ENCODE measurements at places on chromosomes 1 and 21.

GRCh38 chr1:198671136-198671535, 32.3 kb downstream of the PTPRC start:
- no peak for DNase-seq

GRCh38 chr1:107897438-107898345, 67.3 kb downstream of the VAV3 start:
- no peak for DNase-seq

DNA sequence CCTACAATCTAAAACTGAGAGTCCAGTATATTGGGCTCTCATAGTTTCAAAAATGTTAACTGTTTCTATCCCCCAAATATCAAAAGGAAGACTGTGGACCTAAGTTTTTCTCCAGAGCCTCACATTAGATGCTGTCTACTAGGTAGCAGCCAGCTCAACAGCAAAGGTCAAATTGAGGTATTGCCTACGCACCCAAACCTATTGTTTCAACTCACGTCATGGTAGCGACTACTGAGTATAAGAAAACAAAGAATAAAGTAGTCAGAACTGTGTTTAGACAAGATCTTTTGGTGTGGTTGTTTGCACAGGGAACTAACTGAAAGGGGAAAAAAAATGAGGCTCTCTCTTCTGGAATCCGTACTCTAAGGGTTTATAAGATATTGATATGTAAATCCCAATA, 173.2 kb downstream of the LBR start:
- DNase-seq: no peak

GRCh38 chr1:211606332-211606913, 27.5 kb upstream of the SLC30A1 start:
- no peak for DNase-seq

GRCh38 chr1:53383136-53383870, 55.4 kb upstream of the LRP8 start:
- DNase-seq: no peak

DNA sequence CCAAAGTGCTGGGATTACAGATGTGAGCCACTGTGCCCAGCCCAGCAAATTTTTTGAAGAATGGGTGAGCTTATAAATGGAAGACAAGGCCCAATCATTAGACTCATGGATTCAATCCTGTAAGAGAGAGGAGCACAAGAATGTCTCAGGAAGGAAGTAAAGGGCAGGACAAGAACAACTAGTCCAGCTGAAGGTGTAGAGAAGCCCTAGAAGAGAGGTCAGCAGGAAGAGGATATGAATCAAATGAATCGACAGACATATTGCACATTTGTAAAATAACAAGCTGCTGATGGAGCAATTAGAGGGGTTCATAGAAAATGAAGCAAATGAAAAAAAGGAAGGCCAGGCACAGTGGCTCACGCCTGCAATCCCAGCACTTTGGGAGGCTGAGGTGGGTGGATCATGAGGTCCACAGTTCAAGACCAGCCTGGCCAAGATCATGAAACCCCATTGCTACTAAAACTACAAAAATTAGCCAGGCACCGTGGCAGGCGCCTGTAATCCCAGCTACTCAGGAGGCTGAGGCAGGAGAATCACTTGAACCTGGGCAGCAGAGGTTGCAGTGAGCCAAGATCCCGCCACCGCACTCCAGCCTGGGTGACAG, 74.9 kb downstream of the MIS18A start:
- no peak for DNase-seq

GRCh38 chr1:17018849-17019248, 7.1 kb upstream of the ATP13A2 start:
- DNase-seq: no peak

DNA sequence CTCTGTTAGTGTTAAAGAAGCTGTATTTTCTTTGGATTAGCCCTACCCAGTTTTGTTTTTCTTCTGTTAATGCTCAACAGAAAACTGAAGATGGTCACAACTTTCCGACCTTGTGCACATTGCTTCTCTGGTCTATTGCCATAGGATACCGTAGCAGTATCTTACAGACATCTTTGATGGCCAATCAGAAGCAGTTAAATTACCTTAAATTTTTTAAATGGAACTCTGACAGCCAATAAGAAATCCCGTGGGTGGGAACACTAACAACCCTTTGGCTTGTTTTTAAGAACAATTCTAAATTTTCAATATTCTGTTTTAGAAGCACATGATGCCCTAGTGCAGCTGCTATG, 17.2 kb downstream of the NFYC start:
- DNase-seq: peak; percentile 95

GRCh38 chr1:241459186-241459802, 60.3 kb downstream of the FH start:
- DNase-seq: no peak

- DNase-seq: peak; percentile 70
Observed at GRCh38 chr1:221098471-221099405, 219.5 kb downstream of the HLX start.

GRCh38 chr1:224506141-224506814, 71.7 kb upstream of the WDR26 start:
- no peak for DNase-seq

- no peak for DNase-seq
Observed at GRCh38 chr1:236468625-236469024, 55.2 kb upstream of the LGALS8 start.

DNA sequence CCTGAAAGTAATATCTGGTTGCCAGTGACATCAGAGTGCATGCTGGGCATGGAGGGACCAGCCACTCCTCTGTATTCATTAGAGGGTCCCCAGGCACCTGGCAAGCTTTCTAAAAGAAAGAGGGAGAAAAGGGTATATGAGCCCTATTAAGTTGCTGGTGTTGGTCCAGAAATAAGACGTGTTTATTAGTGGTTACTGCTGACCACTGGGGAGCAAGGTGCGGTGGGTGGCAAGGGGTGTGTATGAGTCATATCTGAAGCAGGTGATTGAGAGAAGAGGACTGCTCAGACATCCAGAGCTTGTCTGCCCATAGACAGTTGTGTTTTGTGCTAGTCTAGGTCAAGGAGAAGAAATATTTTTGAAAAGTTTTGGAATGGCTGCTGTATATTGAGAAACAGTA, 298.1 kb downstream of the TM2D1 start:
- no peak for DNase-seq

DNA sequence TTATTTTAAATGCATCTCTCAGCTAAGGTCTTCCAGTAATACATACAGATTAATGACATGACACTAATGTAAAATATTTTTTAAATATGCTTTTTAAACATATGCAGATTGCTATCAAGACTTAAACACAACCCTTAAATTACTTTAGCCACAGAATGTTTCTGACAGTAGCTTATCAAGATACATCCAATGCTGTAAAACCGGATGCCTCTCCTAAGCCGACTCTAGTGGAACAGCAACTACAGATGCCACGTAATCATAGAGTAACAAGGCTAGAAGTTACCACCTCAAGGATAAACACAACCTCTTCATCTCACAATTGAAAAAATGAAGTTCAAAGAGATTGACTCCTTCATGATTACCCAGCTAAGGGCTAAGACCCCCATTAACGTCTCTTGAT, 68.4 kb downstream of the ZZZ3 start:
- no peak for DNase-seq

GRCh38 chr1:55631509-55631908, 416.3 kb upstream of the USP24 start:
- DNase-seq: peak; percentile 64

DNA sequence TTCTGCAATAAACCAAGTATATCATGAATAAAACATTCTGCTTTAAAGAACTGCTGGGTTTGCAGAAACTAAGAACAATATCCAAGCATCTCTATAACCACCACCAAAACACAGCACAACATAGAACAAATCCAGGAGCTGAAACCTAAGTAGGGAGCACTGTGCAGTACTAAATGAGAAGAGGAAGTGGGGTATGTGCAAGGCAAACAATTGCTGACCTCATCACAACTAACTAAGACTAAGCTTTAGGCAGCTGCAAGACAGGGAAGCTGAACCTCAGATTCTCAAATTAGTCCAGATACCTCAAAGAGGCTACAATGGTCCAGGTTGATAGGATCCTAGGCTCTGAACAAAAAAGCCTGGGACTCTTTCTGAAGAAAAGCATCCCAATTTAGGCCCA, 172.6 kb downstream of the SLC44A5 start:
- DNase-seq: no peak

DNA sequence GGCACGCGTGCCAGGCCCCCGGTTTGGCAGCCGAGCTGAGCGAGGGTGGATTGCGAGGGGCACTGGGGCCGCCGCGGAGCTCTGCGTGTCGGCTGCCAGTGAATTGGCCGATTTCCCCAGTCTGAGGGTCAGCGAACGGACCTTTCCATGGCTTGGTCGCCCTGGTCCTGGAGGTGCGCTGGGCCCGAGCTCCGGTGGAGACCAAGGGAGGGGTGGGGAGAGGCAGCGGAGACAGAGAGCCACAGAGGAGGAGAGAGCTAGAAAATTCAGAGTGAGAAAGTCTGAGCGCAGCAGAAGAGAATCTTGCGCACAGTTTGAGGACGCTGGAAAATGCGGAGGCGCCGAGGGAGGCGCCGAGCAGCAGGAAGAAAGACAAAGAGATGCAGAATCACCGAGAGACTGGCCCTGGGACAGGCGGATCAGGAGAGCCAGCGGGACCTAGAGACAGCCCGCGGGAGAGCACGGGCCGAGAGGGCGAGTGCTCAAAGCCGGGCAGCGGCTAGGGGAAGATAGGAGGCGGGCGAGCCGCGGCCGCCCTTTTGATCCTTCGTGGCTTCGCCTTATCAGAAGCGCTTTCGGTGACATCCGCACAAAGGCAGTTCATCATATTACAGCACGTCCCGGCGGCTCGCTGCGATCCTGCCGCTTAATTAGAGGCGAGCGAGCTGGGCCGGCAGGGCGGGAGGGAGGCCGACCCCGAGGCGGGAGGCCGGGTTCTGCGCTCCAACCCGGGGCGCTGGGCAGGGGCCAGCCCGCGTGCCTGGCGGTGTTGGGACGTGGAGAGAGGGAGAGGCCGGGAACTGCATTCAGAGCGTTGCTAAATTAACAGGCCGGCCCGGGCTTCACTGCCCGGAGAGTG, 12.7 kb downstream of the PAX7 start:
- no peak for DNase-seq

- no peak for DNase-seq
Observed at GRCh38 chr1:244945109-244945671, 80.8 kb upstream of the HNRNPU start.

DNA sequence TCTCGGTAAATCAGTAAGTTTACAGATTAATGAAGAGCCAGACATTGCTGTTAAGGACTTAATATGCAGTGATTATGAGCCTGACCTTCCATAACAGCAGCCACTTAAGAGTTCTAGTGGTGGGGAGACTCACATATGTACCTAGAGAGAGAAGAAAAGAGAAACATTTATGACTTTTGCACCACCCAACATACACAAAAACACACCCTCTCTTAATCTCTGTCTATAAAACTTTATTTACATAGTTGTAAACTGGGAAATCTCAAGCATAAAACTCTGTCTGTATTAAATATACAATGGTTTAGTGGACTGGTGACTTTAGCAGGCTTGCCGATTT, 347.4 kb upstream of the ADGRL2 start:
- DNase-seq: no peak

DNA sequence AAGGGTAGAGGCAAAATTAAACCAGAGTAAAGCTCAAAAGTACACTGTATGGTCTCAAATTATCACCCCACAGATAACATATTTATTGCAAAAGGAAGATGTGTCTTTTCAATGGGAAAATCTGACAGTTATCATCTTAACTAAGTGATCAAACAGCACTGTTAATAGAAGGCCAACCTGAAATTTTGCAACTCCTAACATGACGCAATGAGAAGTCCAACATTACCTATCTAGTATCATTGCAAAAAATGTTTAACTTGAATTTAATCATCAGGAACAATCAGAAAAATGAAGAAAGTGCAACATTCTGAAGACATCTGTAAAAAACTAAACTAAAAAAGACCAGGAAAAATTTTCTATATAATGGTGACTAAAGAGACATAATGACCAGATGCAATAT, 156.7 kb upstream of the POGK start:
- no peak for DNase-seq

GRCh38 chr21:27094184-27094948, 127.5 kb upstream of the ADAMTS5 start:
- DNase-seq: peak; percentile 67

DNA sequence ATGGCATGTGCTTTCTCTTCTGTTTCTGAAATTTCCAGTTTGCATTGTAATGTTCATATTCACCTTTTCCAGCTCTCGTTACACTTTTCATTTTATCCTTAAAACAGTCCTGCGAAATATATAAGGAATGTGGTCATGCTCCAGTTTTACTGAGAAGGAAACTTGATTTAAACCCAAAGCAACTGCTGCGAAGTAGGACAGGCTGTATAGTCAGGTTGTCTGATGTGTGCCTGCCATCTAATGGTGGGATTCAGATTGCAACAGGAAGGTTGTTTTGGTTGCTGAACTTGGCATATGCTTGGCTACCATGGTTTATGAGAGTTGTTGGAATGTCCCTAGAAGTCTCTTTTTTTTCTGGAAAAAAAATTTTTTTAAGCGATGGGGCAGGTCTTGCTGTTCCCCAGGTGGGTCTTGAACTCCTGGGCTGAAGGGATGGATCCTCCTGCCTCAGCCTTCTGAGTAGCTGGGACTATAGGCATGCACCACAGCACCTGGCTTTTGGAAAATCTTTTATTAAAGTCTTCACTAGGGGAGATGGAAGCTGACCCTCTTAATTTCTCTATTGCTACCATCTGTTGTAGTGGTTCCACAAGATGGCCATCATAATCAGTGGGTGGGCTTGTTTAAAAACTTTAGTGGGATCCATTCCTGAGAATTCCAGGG, 86.9 kb downstream of the UCK2 start:
- DNase-seq: peak; percentile 93

GRCh38 chr1:46615735-46616134, 876 bp downstream of the MOB3C start:
- no peak for DNase-seq

- peak; percentile 94 for DNase-seq
Observed at GRCh38 chr1:58592522-58593134, 15.6 kb upstream of the TACSTD2 start.

GRCh38 chr1:239868058-239868832, 223.4 kb upstream of the FMN2 start:
- DNase-seq: no peak

- DNase-seq: peak; percentile 73
Observed at GRCh38 chr1:215566556-215567490, at the start of gene KCTD3. KCTD3 (plus strand) TSS chr1:215567304; CDS start chr1:215567686, 382 bp downstream.

- DNase-seq: no peak
Observed at GRCh38 chr21:34857122-34857713, 188.4 kb downstream of the CLIC6 start.

GRCh38 chr1:86821956-86822355, 92.0 kb downstream of the SELENOF start:
- DNase-seq: no peak

GRCh38 chr1:70382682-70383081, 28.2 kb upstream of the ANKRD13C start:
- no peak for DNase-seq
